Foreskin fibroblast (primary cell): ENCODE measurements at places on chromosomes 6 and 20.

- no peak for DNase-seq
Observed at GRCh38 chr20:42024653-42025052, 406.5 kb upstream of the CHD6 start.

- no peak for DNase-seq
Observed at GRCh38 chr6:144639654-144640053, 354.5 kb downstream of the UTRN start.

GRCh38 chr20:54044156-54044555 is 26.2 kb downstream of the BCAS1 start:
- DNase-seq, result peak; percentile 63

DNA sequence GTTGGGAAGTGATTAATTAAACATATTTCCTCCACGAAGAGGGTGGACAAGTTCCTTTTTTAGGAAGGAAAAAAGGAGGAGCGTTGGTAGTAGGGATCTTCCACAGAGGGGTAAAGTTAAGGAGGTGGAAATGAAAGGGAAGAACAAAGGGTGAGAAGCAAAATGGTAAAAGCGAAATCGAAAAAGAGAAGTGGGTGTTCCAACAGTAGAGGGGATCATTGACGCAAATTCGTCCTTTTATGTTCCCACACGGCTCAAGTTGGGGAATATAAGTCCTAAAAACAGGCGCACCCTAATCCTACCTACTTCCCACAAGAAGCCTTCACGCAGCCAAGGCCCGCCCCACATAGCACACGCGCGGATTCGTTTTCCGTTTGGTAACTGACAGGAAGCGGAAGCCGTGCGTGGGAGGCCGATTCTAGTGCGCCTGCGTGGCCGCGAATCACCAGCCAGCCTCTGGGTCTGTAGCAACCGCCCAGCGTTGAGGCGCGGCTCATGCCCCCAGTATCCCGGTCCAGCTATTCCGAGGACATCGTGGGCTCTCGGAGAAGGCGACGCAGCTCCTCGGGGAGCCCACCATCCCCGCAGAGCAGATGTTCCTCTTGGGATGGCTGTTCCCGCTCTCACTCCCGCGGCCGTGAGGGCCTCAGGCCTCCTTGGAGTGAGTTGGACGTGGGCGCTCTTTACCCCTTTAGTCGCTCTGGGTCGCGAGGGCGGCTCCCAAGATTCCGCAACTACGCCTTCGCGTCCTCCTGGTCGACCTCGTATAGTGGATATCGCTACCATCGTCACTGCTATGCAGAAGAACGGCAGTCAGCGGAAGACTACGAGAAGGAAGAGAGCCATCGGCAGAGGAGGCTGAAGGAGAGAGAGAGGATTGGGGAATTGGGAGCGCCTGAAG is at the start of gene NKAPL:
Gene NKAPL, plus strand, starts transcription at position 421 of the 901 bp plus-strand sequence. Its CDS starts 75 bp downstream, at position 496.
- peak; percentile 70 for DNase-seq

- no peak for DNase-seq
Observed at GRCh38 chr20:44541992-44542391, 20.1 kb upstream of the SERINC3 start.

GRCh38 chr6:19905584-19905983 is 68.4 kb downstream of the ID4 start:
- DNase-seq, result no peak

- DNase-seq, result no peak
Observed at GRCh38 chr6:168099201-168100010, 20.4 kb upstream of the FRMD1 start.

DNA sequence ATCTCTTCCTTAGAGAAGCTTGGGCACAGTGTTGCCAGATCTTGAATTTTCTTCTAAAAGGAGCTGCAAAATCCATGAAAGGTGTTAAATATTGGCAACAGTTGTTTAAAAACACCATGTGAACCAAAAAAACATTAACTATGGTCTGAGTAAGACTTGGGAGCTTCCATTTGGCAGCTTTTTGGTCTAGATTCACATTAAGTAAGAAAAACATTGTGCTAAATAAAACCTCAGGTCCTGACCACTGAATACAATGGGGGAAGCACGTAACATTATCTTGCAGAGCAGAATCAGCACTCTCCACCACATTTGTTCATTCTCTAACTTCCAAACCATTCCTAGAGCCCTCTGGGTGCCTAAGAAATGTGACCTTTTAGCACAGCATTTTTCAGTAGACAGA is 437.6 kb upstream of the PLCB4 start:
- no peak for DNase-seq

GRCh38 chr6:130643361-130643760 is 183.8 kb upstream of the SMLR1 start:
- DNase-seq, result no peak

GRCh38 chr6:7642791-7643190 is 52.8 kb downstream of the SNRNP48 start:
- no peak for DNase-seq

GRCh38 chr6:133132466-133132971 is 108.6 kb upstream of the EYA4 start:
- DNase-seq, result peak; percentile 58

- no peak for DNase-seq
Observed at GRCh38 chr20:32162351-32162750, 45.2 kb downstream of the PLAGL2 start.

DNA sequence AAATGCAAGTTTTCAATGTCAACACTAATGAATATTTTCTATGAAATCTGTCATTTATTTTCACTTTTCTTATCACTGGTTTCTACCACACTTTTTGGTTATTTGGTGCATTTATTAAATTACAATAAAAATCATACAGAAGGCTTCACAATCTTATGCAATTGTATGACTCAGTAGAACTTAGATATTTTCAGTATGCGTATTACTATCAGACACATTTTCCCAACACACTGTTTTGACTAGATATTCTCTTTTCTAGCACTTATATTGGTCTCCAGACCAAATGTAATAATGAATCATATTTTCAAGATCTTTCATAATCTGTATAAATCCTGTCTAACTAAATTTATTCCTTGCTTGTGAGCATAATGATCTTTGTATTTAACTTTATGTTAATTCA is 74.1 kb downstream of the FAM83B start:
- no peak for DNase-seq

- DNase-seq, result no peak
Observed at GRCh38 chr20:2217857-2218539, 77.8 kb upstream of the TGM3 start.

DNA sequence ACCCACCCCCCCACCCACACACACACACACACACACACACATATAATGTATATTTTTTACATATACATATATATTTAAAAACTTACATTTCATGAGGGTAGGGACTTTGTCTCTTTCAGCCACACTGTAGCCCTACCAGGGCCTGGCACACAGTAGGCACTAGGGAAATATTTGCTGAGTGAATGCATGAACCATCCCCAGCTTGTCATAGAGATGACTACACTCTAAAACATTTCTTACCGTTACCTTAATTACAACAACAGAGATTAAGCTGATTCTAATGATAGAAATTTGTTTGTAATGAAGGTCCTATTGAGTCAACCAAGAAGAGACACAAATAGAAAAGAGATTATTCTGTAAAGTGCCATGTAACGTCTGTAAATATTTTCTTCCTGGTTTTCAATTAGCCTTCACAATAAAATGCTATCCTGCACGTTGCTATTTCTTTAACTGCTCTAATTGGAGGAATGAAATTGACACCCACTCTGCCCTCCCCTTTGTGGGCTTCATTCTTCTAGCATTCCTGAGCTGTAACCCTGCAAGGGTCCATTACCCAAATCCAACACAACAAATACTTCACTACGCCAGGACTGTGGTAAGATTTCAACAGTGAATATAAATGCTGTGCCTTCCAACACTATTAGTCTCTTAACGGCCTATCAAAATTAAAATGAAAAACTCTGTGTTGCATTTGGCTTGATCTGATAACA is 30.8 kb downstream of the SIM1 start:
- no peak for DNase-seq

DNA sequence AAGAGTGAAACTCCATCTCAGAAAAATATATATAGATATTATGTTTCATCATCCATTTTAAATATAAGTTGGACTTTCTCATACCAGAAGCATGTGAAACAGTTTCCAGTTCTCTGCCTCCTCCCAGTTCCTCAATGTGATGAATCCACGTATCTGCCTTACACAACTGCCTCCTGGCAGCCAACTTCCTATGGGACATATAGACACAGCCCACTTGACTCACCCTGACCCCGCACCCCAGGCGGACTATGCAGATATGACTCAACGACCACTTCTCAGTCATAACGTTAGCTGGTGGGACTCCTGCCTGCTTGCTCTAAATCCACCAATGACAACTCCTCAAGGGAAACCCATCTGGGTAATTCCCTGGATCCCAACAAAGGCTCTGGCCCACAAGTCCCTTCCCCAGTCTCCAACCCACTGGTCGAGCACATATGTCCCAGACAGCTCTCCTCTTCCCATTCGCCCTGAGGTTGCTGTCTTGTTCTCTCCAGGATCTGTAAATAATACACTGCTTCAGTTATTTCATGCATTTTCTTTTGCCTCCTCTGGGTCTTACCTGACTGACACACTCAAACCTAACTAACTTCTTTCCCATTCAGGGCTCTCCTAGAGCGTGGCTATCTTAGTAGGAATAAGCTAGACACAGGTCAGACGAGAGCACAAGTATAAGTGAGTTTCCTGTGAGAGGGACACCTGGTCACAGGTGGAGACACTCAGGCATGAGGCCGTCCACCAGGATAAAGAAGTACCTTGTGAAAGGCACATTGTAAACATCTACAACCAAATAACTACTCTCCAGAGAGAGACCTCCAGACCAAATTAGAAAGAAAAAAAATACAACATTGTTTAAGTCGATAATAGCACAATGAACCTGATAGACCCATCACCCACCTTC is 548.5 kb downstream of the CD83 start:
- peak; percentile 98 for DNase-seq

DNA sequence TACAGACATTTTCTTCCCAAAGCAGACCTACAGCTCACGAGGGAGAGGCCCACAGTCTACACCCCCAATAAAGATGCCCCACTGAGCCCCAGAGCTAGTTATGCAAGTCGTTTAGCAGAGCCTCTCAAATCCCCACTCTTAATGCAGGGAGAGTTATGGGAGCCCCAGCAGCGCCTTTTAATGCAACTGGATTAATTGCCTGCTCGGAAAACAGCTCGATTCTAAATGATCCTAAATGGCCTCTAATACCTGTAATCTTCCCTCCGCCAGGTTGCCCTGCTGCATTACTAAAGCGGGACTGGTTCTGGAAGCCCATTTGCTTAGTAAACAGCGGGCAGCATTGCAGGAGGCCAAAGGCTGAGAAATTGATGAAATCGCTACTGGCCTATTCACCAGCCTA is 656.9 kb downstream of the PTPRT start:
- no peak for DNase-seq

GRCh38 chr20:22686097-22686496 is 101.7 kb upstream of the FOXA2 start:
- DNase-seq, result peak; percentile 53

GRCh38 chr6:149380523-149380922 is 19.5 kb upstream of the SUMO4 start:
- DNase-seq, result no peak

DNA sequence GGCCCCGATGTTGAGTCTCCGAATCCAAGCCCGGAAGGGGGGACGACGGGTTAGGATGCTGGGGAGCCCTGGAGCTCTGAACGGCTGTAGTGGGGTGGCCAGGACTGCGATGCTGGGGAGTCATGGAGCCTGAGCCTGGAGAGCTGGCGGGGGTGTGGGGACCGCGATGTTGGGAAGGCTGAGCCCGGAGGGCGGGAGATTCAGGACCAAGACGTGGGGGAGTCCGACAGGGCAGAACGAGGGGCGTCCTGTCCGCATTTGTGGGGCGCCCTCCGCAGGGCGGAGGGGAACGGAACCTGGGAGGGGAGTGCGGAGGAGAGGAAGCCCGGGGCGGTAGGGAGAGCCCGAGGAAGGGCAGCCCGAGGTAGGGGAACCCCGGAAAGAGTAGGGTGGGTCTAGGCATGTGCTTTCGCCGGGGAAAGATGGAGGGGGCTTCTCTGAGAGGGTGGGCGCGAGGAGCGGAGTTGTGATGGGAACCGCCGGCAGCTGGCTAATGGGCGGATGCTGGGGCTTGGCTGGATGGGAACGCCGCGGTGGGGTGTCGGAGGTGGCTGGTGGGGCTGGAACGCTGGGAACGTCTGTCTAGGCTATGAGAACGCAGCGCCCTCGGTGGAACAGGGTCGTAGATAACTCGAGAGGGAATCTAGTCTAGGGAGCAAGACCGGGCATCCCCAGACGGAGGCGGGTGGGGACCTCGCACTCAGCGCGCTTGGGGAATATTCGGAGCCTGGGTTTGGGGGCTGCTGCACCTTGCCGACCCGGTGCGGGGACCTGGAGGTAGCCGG is 684 bp downstream of the PAQR8 start:
- peak; percentile 57 for DNase-seq

GRCh38 chr20:51156041-51156982 is 133.4 kb upstream of the KCNG1 start:
- peak; percentile 38 for DNase-seq

GRCh38 chr20:50220093-50220893 is 29.7 kb downstream of the CEBPB start:
- no peak for DNase-seq

DNA sequence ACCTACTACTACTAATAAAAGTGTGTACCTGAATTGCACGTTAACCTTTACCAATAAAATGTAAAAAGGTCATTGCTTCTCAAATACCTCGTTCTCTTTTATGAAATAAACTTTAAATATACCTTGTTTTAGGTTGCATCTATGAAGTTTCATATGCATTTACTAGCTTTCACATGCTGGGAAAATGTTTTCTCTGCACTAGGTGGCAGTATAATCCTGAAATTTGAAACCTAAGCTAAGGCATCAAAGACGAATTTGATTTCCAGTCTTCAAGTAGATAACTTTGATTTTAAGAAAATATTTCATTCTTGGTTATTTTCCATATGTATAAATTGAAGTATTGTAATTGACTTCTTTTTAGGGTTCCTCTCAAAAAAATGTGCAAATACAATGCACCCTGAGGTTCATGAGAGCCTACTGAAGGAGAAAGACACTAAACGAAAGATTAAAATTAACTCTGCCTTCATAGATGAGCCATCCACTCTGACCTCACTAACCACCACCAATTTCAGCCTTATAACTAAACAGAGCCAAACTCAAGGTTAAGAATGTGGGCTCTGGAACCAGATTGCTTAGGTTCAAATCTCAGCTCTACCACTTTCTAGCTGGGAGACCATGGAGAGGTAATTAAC is 7.3 kb upstream of the COL9A1 start:
- DNase-seq, result peak; percentile 19

DNA sequence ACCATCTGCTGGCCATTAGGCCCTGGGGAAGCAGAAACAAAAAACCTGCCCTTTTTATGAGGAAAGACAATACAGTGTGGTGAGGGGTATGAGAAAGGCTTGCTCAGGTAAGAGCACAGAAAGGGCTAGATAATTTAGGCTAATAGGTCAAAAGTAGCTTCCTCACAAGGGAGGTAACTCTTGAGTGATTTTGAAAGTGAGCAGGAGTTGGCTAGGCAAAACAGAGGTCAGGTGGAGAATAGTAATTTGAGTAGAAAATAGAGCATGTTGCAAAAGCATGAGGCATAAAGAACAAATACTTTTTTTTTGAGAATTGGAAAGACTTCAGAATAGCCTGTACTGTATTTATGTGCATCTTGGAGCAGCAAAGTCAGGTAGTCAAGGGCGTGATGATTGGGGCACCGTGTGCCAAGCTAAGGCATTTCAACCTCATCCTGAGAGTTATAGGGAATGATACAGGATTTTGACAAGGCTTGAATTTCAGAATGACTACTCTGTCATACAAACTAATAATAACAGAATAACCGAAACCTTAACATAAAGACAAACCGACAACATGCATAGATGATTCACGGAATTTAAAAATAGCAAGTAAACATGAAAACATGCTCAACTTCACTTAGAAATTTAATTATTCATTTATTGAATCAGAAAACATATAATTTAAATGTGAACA is 123.0 kb upstream of the ENPP5 start:
- no peak for DNase-seq

GRCh38 chr6:13098793-13099570 is 229.4 kb downstream of the TBC1D7 start:
- peak; percentile 26 for DNase-seq
